Brain microvascular endothelial cell (primary cell): ENCODE measurements at places on chromosomes 2 and 18.

- no peak for DNase-seq
These were observed 917 bp upstream of the PRKAG3 start for GRCh38 chr2:218832520-218832919.

GRCh38 chr2:215358312-215358845, 46.5 kb downstream of the ATIC start:
- DNase-seq, result no peak

GRCh38 chr18:47794725-47795433, 135.6 kb downstream of the SMAD2 start:
- no peak for DNase-seq

DNA sequence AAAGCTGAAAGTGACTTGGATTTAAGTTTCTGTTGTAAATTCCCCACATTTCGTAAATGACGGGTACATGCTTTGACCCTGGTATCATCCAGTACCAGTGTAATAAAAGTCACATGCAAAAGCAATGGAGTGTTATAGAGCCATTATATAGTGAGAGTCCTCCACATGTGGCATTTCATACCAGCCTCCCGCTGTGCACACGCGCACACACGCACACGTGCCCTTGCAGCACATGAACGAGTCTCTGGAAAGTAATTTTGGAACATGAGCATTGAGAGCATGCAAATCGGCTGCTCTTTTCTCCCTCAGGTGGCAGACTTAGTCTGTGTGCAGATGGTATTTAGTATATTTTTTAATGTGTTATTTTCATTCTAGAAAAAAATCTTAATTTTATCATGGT, 198.1 kb downstream of the ZNF407 start:
- DNase-seq, result no peak

- no peak for DNase-seq
These were observed 522.3 kb downstream of the SOX11 start for GRCh38 chr2:6214471-6214870.

- DNase-seq, result no peak
These were observed 148.9 kb upstream of the SLC39A10 start for GRCh38 chr2:195508139-195508455.
